ENCODE measurements at places on chromosomes 16 and 17. TPM values are rescaled to one million over a fixed set of nuclear protein-coding genes. Genes with fewer than 3 reads are reported as not detected.
A peak's percentile ranks its signal among the peaks of the same experiment; 100 is the strongest.

GRCh38 chr17:8464941-8465340 lies 29.3 kb downstream of the NDEL1 start:
- no peak for DNase-seq

DNA sequence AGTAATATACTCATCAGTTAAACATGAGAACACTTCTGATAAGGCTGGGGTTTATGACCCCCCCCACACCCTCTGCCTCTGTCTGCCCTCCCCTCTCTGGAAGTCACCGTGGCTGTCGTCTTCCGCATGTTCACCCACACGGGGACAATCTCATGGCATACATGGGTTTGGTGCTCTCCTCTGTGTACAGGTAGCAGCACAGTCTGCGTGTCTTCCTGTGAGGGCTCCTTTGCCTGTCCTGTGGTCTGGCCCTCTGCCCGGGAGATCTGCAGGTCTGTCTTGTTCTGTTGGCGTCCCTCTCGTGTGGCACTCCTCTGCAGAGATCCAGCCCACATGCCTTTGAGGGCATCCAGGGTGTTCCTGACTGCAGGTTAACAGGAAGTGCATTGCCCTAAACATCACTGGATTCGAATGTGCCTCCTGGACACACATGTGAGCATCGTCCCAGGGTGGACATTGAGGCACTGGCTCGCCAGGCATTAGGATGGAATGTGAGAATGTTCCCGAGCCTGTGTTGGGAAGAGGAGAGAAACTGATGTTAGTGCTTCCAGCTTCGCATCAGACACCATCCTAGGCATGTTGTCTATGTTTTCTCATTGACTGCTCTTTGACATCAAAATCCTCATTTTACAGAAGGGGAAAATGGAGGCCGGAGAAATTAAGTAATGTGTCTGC lies 54.5 kb downstream of the NKD1 start:
- peak; percentile 75 for DNase-seq

GRCh38 chr16:27973678-27974077 lies 89.8 kb downstream of the GSG1L start:
- DNase-seq: no peak

GRCh38 chr16:65665586-65665985 lies 543.7 kb upstream of the CDH11 start:
- DNase-seq: no peak

- DNase-seq: no peak
Measured at GRCh38 chr16:1305823-1306222, 3.6 kb upstream of the UBE2I start.

DNA sequence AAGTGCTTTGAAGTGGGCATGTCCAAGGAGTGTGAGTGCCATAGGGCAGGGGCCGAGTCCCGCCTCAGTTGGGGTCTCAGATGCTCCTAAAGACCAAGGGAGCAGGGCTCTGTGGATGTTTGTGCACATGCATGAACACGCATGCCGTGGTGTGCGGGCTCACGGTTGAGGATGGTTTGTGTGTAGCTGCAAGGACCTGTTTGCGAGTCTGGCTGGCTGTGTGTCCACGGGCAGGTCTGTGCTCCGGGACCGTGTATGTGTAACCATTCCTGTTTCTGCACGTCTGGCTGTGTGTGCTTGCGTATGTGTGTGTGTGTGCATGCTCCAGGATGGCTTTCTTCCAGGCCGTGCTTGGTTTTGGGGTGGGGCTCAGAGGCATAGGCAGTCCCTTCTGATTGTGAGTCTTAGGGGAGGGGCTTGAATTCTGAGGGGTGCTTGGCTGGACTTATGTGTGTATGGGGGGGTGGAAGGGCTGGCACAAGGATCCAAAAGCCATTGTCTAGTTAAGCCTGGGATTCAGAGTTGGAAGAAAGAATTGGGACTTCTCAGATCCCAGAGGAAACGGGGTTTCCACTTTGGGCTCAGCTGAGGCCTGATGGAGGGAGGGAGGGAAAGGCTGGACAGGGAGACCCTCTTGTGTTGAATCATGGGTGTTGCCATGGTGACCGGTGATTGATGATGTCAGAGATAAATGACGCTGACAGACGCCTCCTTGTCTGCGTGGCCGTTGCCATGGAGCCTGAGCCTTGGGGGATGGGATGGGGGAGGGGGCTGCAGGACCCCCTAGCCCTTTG lies 14.4 kb downstream of the GJD3 start:
- DNase-seq: no peak

DNA sequence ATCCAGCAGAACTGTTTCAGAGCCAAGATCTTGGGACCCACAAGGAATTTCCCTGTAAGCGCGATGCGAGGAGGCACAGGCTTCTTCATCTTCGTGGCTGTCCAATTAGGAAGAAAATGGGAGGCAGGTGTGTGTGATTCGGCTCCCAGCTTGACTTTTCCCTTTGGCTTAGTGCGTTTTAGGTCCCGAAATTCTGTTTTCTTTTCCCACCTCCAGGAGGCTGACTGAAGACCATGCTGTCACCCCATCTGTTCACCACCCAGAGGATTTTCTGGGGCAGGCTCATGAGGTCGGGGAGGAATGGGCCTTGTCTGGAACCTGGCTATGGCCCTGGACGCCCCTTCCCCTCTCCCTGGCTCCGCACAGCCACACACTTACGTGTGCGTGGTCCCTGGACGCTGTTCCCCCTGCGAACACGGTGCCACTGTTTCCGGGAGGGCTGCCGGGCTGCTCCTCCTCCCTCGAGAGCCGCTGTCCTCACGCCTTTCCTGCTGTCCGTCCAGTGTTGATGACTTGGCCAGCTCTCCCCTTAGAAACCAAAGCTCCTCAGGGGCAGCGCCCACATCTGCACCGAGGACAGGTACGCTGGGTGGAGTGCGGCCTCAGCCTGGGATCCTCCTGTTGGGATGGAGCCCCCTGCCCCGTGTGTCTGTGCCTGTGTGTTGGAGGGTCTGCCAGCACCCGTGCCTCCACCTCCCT lies 2.7 kb upstream of the PABPN1L start:
- no peak for DNase-seq

- no peak for DNase-seq
Measured at GRCh38 chr16:90070440-90070839, 6.7 kb downstream of the PRDM7 start.

DNA sequence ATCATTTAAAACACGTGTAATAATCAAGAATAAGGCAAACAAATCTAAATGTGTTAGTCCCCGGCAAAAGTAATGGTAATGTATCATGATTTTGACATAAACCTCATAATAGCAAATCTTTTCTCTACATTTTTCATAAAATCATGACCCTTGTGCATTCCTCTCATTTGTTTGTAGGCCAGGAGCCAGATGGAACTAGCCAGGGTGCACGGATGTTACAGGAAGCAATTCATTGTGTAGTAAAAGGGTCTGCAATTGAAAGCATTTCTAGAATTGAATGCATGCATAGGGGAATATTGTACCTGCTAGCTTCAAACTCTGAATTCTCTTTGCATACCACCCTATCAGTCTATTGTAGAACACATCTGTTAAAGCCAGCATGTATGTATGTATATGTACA lies 66.6 kb downstream of the CNTNAP4 start:
- DNase-seq: no peak

- no peak for DNase-seq
Measured at GRCh38 chr16:80104401-80104800, 436.4 kb upstream of the DYNLRB2 start.

DNA sequence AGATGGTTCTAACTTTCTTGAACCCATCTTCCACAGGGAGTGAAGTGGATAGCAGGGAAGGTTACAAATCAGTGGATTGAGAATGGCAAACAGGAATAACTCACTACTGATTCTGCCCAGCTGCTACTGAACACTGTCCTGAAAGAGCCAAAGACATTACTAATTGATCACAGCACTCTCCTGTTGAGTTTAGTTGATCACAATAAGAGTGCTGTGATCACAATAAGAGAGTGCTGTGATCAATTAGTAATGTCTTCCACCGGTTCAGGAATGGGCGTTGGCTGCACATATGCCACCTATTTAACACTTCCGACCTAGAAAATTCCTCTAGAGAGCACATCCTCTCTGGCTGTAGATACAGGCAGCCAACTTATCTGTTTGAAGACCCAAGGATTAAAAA lies 11.4 kb downstream of the CFAP97D1 start:
- peak; percentile 70 for DNase-seq

- DNase-seq: peak; percentile 81
Measured at GRCh38 chr16:17367923-17368322, 102.8 kb downstream of the XYLT1 start.

- peak; percentile 76 for DNase-seq
Measured at GRCh38 chr16:23124315-23124714, 24.9 kb downstream of the USP31 start.

DNA sequence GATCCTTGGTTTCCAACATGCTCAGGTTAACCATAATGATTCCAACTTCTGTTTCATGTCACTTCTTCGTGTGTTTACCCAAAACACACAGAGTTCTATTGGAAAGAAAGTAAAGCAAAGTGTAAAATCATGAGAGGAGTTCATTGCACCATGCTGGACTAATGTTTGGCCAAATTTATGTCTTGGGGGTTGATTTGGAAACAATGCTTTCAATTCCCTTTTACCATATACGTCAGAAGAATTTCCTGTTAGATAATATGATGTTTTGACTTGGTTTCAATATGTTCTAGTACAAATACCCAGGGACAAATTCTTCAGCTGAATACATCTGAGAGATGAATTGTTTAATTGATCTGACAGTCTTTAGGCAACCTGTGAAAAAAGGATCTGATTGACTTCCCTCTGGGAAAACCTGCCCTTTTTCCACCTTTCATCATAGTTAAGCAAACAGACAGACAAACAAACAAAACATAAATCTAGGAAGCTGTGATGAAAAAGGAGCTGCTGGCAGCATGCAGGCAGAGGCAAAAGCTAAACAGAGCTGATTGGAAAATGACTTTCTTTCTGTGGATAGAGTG lies 26.0 kb upstream of the MPHOSPH6 start:
- DNase-seq: no peak

GRCh38 chr16:46558018-46558417 lies 63.2 kb downstream of the SHCBP1 start:
- DNase-seq: no peak

- DNase-seq: peak; percentile 67
Measured at GRCh38 chr16:89155184-89155679, 16.3 kb upstream of the CDH15 start.

DNA sequence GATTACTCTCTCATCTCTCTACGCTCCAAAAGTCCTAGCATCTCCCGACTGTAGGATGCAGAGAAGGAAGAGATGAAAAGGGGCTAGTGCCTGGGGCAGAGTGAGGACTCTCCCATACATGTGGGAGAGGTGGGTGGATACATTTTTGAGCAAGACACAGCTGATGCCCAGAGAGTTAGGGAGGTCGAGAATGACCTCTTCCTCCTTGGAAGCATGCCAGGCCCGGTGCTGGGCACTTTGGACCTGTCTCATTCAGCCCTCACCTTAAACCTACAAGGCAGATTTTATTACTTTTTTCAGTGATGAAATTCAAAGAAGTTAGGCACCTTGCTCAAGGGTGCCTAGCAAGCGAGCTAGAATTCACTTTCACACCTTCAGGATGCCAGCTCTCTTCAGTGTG lies 38.2 kb downstream of the WSCD1 start:
- DNase-seq: no peak

DNA sequence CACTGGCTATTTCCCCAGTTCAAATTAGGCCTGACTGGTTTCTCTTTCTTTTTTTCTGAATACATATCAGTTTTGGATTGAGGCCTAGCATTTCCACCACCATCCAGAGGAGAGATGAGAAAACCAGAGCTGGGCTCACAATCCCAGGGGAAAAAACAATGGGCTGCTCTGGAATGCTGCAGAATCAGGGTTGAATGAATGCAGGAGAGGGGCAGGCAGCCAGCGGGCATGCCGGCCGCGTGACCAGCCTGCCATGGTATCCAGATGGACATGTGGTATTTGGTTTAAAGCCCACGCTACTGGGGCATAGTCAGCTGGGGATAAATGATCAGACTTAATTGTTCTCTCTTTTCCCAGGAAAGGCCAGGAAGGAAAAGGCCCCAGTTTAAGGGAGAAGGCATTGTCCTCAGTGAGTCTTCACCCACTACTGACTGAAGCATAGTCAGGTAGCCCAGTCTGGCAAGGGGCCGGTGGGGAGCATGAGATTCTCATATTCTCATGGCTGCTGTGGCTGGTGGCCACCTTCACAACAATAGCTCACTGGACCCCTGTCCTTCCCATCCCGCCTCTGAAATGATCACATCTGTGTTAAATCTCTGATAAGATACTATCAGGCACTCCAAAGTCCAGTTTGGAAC lies 38.7 kb upstream of the RHOT1 start:
- peak; percentile 29 for DNase-seq

DNA sequence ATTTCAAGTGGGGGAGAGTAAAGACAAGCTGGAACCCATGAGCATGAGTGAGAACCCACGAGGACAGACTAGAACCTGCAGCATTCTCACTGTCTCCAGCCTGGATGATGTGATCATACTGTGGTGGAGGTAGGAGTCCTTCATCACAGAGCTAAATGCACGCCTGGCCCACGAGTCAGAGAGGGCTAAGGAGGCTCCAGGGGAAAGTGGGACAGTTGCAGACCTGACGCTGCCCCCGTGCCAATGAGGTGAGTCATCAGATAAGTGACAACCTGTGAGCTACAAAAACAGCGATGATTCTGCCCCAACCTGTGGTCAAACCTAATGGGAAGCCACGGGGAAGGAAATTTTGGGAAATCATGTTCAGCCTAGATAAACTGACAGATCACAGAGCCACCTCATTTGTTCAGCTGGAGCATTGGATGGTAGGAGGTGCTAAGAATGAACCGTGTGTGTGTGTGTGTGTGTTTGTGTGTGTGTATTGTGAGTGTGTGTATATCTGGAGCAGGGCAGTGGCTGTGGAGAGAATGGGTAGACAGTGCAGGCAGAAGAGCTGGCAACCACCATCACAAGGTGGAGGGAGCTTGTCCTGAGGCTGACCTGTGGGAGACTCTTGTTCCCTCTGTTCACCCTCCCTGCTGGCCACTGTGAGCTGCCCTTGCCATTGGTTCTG lies 131.8 kb downstream of the UTP18 start:
- DNase-seq: no peak

- no peak for DNase-seq
Measured at GRCh38 chr17:48613862-48614694, 1.0 kb downstream of the HOXB8 start.

GRCh38 chr16:24130494-24131085 lies 125.5 kb upstream of the CACNG3 start:
- no peak for DNase-seq

- no peak for DNase-seq
Measured at GRCh38 chr17:39757176-39757662, 19.5 kb downstream of the GRB7 start.

OR4D1 gene
- not detected for total RNA-seq

COG7 gene
- total RNA-seq: 11.9 TPM

DDX5 gene
- total RNA-seq: 182 TPM

RPUSD1 gene
- 21.0 TPM for total RNA-seq

PKMYT1 gene
- total RNA-seq: 27.3 TPM

ARHGAP23 gene
- total RNA-seq: 6.3 TPM

ABCC11 gene
- total RNA-seq: not detected

CX3CL1 gene
- total RNA-seq: 1.3 TPM

TBC1D28 gene
- total RNA-seq: not detected

HS3ST3A1 gene
- total RNA-seq: 14.9 TPM

All from RPMI7951 (cell line).